ENCODE measurements at places on chromosomes 11 and 22. TPM values are rescaled to one million over a fixed set of nuclear protein-coding genes. Genes with fewer than 3 reads are reported as not detected.

DNA sequence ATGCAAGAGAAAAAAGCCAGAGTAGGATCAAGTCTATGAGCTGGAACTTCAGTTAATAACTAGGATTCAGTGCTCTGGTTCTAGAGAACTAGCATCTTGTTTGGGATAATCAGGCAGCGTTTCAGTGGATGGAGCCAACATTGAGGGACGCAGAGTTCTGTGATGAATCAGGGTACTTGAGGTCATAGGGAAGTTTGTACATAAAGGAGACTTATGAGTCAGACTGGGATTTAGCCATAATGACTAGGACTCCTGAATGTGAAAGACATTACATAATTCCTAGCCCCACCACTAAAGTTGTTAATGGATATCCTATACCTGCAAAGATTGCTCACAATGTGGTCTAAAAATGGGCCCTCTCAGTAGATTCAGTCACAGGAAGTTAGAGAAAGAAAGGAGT, 6.8 kb downstream of the SLN start:
- DNase-seq = no peak

- no peak for DNase-seq
Observed at GRCh38 chr22:21041937-21042336, 3.8 kb upstream of the LRRC74B start.

- DNase-seq = no peak
Observed at GRCh38 chr11:96219981-96220623, 122.9 kb downstream of the MAML2 start.

DNA sequence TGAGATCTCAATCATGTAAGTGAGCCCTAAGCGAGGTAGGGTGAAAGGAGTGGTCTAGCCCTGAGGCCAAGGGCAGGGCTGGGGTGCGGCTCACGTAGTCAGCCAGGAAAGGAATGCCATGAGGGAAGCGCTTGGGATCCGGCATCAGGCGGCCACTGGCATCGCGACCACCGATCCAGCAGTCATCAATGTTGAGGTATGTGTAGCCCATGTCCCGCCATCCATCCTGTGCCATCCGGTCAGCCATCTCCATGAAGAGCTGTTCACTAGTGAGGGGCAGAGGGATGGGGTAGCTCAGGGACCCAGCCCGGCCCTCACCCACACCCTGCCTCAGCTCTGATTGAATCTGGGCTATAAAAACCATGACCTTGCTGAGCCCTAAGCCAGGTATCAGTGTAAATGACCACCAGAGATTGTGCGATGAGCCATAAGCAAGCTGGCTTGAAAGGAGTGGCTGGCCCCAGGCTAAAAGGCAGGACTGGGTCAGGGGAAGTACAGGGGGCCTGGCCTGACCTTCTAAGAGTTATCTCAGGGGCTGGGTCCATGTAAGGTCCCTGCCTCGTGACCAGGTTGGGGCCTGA, 2.9 kb downstream of the NAGA start:
- DNase-seq = no peak

DNA sequence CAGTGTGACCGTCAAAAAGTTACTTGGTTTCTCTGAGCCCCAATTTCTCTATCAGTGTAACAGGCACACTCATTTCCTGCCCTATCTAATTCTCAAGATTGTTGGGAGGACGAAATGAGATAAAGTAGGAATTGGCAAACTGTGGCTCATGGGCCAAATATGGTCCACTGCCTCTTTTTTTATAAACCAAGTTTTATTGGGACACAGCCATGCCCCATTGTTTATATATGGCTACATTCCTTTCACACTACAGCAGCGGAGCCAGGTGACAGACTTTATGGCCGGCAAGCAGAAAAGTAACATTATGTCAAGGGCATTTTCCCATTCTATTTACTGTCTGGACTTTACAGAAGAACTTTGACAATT, 116.7 kb upstream of the TIMP3 start:
- no peak for DNase-seq

GRCh38 chr11:126764231-126764630, 236.3 kb downstream of the KIRREL3 start:
- DNase-seq = no peak

DNA sequence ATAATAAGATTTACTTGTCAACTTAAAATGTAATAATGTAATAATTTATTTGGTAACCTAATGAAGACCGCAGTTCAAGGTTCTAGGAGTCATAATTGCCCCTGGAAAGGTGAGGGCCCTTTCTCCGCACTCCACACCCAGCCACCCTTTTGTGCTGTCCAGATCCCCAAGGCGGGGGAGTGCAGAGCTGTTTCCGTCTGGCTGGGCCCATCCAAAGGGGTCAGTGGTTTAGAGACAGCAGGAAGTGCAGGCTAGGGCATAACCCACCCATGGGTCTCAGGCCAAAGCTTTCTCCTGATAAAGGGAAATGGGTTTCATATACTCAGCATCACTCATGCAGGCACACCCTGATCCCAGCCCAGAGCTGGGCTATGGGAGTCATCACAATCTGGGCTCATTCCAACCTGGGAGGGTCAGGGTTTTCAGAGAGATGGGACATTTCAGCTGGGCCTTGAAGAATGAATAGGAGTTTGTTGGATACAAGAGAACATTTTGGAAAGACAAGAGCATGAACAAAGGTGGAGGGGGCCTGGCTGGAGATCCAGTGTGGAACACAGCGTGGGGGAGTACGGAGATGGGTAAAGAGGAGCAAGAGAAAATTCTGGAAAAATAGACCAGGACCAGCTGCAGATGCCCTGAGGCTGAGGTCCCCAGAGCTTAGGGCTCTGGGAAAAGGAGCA, 432.2 kb downstream of the TBC1D22A start:
- no peak for DNase-seq

DNA sequence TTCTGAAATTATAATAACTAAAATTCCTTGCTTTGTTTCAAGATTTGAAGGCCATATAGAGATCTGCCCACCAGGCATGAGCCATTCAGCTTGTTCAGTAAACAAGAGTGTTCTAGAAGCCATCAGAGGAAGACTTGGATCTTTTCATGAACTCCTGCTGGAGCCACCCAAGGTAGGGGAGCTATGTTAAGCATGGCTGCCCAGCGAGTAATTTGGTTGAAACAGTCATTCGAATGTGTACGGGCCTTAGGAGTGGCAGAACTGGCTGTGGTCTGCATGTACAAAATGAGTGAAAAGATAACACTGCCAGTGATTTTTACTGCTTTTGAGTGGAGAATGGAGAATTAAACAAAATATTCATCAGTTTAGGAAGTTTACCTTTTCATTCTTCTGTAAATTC, 103.7 kb downstream of the PPP6R3 start:
- DNase-seq = no peak

GRCh38 chr11:2760196-2760871, 60.5 kb upstream of the KCNQ1OT1 start:
- no peak for DNase-seq

GRCh38 chr11:70456921-70457532, 58.7 kb downstream of the CTTN start:
- no peak for DNase-seq

GRCh38 chr11:116862951-116863350, 25.5 kb upstream of the APOA1 start:
- no peak for DNase-seq

DNA sequence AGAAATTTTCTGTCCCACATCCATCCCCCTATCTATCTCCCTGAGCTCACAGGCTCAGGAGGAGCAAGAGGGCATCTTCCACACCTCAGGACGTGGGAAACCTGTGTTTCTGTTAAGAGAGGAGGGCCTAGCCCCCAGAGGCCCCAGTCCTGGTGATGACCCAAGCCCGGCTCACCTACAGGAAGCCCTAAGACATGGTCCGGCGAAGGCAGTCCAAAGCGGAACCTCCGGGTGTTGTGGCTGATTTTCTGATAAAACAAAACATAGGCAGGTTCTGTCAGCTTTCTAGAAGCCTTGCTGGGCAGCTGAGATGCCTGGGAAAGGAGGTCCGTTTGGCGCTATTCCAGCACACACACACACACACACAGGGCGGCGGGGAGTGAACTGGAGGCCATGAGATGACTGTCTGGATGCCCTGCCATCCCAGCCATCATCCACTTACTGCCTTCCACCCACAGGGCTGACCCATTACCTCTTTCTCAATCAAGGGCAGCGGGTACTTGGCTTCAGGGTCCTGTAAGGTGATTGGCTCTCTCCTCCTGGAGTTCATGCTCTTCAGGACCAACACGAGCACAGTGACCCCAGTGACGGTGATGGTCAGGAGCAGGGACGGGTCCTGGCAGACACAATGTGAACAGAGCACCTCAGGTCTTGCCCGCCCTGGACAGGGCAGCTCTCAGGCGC, 882 bp downstream of the CYB5R2 start:
- no peak for DNase-seq

DNA sequence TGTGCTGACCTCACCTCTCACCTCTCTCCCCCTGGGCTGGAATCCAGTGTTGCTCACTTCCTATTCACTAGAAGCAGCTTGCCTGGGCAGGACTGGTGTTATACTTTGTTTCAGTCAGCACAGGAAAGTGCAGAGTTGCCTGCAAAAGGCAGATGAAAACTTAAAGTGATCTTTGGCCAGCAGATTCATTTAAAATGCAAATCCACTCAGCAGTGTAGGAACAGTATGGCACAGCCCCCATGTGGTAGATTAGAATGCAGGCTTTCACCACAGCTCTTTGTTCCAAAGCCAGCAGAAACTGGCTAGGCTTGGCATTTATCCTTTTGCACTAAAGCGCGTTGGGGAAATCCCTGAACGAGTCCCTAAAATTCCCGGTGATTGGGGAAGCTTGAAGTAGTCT, 301.2 kb downstream of the OR4C45 start:
- no peak for DNase-seq

GRCh38 chr11:4211991-4212390, 117.4 kb downstream of the RRM1 start:
- no peak for DNase-seq

DNA sequence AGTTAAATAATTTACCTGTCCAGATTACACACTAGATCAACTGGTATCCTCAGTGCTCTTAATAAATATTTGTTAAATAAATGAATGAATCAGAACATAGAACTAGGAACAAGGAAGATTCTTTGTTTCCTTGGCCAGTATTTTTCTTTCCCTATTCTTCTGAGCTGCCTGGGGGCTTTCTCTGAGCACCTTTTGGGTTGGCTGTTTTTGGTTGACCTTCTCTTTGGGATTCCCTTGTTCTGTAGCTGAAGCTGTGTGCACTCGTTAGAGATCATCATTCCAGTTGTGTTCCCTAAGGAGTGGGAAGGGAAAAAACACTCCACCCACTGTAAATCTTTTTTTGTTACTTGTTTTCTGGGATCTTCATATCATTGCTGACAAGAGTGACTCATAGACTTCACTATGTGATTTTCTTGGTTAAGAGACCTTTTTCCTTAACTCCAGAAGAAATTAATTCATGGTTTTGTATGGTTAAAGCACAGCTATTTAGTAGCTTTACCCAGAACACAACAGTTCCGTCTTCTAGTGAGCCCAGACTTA, 84.3 kb downstream of the STIM1 start:
- no peak for DNase-seq

DNA sequence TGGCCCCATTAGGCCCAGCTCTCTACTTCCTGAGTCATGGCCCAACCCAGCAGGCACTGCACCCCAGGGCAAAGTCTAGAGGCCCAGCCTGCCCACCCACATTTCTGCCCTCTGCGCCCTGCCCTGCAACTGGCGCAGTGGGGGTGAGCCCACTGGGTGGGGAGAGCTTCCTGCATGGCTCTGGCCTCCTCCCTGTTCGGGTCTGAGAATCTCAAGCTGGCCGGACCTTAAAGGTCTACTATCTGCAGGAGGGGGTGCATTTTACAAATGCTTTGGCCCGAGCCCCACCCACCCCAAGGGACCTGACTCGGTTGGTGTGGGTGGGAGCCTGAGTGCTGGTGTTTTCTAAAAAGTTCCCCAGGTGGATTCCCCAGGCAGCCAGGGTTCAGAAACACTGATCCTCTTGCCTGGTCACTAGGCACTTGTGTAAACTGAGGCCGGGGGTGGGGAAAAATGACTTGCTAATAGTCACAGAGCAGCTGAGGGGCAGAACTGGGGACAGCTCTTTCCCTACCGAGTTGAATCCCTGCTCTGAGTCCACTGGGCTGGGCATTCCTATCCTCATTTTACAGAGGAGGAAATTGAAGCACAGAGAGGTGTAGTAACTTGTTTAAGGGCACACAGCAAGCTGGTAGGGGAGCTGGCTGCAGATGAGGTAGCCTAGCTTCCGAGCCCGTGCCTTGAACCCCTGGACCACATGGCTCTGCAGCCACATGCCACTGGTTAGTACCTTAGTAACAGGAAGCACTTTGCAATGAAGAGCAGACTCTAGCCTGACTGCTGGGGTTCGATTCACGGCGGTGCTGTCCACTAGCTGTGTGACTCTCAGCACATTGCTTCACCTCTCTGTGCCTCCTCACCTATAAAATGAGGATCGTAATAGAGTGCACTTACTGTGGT, 36.3 kb downstream of the CD82 start:
- DNase-seq = peak; percentile 47

- DNase-seq = no peak
Observed at GRCh38 chr11:17395978-17396377, 7.5 kb upstream of the KCNJ11 start.

DNA sequence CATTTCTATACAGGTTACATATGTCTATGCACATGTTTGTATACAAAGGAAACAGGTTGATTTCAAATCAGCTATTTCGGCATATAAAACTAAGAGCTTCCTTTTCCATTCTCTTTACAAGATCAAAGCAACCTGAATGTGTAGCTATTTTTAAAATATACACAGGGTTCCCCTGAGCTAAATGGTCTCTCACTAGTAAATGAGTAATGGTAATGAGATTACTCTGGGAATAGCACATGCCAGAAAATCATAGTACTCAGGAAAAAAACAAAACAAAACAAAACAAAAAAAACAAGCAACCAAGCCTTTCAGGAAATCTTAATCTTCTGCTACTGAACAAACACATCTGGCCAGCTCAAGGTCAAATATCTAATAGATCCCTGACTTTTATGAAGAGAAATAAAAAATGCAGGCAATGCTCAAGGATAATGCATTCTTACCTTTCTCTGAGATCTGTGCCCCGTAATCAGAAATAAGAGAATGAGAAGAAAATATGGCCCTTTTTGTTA, 156.6 kb upstream of the POU2AF2 start:
- DNase-seq = no peak

DNA sequence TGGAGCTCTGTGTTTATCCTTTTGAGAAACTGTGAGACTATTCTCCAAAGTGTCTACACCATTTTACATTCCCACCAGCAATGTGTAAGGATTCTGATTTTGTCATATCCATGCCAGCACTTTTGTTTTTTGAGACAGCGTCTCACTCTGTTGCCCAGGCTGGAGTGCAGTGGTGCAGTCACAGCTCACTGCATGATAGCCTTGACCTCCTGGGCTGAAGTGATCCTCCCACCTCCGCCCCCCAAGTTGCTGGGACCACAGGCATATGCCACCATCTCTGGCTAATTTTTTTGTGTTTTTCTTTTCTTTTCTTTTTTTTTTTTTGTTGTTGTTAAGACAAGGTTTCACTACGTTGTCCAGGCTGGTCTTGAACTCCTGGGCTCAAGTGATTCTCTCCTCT, 35.3 kb downstream of the PPP6R3 start:
- no peak for DNase-seq

Gene H19
- not detected for total RNA-seq

Gene EIF3D
- total RNA-seq = 334 TPM
